Mononuclear cell (primary cell): ENCODE measurements at places on chromosomes 7 and 10. TPM values are rescaled to one million over a fixed set of nuclear protein-coding genes. Genes with fewer than 3 reads are reported as not detected.

Gene MUC3A
- total RNA-seq, result not detected

Gene SEMA3A
- 0.21 TPM for total RNA-seq

Gene XPNPEP1
- total RNA-seq, result 99.7 TPM

Gene ACSL5
- 13.3 TPM for total RNA-seq

Gene GRID1
- not detected for total RNA-seq

Gene CFAP43
- total RNA-seq, result 0.10 TPM

Gene LIPK
- total RNA-seq, result not detected

Gene OTUD1
- 130 TPM for total RNA-seq

Gene PTN
- not detected for total RNA-seq

Gene PPP1R17
- not detected for total RNA-seq

Gene NACAD
- total RNA-seq, result 0.10 TPM

Gene ZNF777
- 10.8 TPM for total RNA-seq

Gene TMEM196
- total RNA-seq, result not detected

Gene KMT2E
- 497 TPM for total RNA-seq

Gene STEAP4
- 2.3 TPM for total RNA-seq

Gene NPC1L1
- not detected for total RNA-seq

Gene OR2A5
- total RNA-seq, result under 0.01 TPM

Gene STAMBPL1
- 42.4 TPM for total RNA-seq

Gene ZNF33A
- 39.0 TPM for total RNA-seq

Gene LANCL2
- total RNA-seq, result 8.9 TPM

Gene TRIM50
- total RNA-seq, result not detected

Gene LEP
- total RNA-seq, result not detected

Gene CNNM1
- 0.21 TPM for total RNA-seq

Gene RAB19
- 1.5 TPM for total RNA-seq

Gene HOXA4
- not detected for total RNA-seq

Gene COL17A1
- not detected for total RNA-seq

Gene HOXA6
- not detected for total RNA-seq

Gene OR6B1
- total RNA-seq, result under 0.01 TPM

Gene PRKAG2
- total RNA-seq, result 42.7 TPM

Gene ZNF727
- 0.52 TPM for total RNA-seq

Gene FAM20C
- 15.3 TPM for total RNA-seq

Gene MSANTD7
- total RNA-seq, result 22.2 TPM

Gene FKBP6
- not detected for total RNA-seq

Gene LRRC4
- total RNA-seq, result 1.3 TPM

Gene BCL7B
- total RNA-seq, result 60.7 TPM
